CD14-positive monocyte (primary cell): ENCODE measurements at places on chromosomes 1 and 21. TPM values are rescaled to one million over a fixed set of nuclear protein-coding genes. Genes with fewer than 3 reads are reported as not detected.

The KCNA2 gene
- not detected in 2 replicates for polyA plus RNA-seq

The MROH7 gene
- polyA plus RNA-seq = 0.67 and 1.1 TPM in 2 replicates

The C1orf87 gene
- not detected in 2 replicates for polyA plus RNA-seq

The TCHH gene
- not detected for polyA plus RNA-seq

The FAM167B gene
- 0.13 TPM in 1 of 2 replicates, not detected in the other for polyA plus RNA-seq

The TP73 gene
- 0.15 and 0.21 TPM in 2 replicates for polyA plus RNA-seq

DNA sequence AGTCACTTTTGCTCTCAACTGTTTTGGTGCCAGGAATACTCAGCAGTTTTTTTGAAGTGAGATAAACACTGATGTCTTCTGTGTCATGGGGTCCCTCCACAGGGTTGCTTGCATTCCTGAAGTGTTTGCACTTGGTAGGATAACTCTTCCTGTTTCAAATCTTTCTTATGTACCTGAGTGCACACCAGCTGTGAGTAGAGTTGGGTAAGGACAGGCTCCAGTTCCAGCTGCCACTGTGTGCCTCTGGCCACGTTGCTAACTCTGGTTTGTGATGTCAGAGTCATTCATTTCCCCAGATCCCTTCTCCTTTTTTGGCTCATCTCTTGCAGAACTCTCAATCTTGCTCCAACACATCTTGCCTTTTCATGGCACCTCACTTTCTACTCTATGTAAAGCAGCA is 356.3 kb upstream of the B3GALT2 start:
- peak; percentile 33 for DNase-seq

DNA sequence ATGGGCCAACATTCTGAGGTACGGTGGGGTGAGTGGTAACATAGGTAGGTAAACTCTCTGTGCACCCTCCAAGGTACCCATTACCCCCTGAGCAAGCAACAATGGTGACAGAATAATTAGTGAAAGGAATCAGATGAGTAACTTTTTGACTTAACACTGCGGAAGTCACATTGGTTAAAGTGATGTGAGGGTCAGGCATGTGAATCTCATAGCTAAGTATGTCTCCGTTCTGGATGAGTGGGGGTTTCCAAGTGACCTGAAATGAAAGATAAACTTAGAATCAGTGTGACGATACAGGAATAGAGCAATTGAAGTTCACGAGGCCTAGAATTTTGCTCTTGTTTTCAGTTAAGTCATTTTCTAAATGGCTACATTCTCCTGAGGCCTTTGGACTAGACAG is 311.7 kb downstream of the KCTD3 start:
- no peak for DNase-seq

DNA sequence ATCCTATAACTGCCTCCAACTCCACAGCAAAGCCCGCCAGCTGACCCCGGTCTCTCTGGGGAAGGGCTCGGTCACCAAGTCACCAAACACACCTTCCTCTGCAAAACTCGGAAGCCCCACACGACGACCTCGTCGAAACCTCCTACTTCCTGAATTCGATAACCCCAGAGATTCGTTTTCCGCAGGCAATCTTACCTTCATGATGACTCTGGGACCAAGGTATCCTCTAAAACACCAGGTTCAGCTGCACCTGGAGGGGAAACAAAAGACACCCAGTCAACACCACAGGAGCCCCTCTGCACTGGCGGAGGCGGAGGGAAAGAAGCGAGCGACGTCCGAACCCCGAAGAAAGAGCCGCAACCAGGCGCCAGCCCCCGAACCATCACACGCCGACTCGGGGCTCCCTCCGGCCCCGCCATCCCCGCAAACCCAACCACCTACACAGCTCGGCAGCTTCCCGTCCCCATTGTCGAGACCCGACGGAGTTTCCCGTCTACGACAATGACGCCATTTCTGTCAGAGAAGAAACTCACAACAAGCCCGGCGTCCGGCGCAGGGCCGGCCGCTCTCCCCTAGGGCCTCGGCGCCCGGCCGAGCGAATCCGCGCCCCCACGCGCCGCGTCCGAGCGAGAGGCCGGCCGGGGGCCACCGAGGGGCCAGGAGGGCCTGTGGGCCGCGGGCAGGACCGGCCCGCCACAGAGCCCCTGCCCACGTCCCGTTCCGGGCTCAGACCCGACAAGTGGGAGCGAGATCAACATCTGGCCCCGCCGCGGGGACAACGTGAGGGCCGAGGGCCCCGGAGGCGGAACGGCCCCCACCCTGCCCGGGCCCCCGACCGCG is 1.0 kb downstream of the ARID4B start:
- peak; percentile 42 for DNase-seq

- no peak for DNase-seq
These were observed 13.1 kb downstream of the ZP4 start for GRCh38 chr1:237877631-237878030.

DNA sequence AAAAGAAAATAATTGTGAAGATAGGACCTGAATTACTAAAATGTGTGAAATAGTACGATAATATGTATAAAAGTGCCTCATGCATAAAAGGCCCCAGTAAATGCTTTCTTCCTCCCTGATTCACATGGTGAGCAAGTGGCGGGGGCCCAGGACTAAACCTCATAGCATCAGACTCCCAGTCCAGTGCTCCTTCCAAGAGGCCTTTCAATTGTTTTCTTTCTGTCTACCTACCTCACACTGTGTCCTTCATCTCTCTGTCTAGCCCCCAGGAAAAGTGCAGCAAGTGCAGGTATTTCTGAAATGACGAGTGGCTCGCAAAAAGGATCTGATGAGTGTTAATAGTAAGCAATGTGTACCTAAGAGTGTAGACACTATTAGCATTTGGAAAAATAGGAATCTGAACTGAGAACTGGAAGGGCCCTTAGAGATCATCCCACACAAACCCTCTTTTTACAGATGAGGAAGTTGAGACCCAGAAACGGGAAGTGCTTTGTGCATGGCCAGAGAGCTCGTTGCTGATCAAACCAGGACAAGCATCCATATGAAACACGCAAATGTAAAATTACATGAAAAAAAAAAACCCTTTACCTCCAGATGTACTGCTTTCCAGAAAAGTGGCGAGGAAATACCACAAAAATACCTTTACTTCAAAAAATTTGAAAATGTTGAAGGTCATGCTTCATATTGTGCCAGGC is 118.2 kb upstream of the HOOK1 start:
- peak; percentile 70 for DNase-seq

GRCh38 chr1:16241221-16241708 is 4.3 kb upstream of the CPLANE2 start:
- DNase-seq = no peak

DNA sequence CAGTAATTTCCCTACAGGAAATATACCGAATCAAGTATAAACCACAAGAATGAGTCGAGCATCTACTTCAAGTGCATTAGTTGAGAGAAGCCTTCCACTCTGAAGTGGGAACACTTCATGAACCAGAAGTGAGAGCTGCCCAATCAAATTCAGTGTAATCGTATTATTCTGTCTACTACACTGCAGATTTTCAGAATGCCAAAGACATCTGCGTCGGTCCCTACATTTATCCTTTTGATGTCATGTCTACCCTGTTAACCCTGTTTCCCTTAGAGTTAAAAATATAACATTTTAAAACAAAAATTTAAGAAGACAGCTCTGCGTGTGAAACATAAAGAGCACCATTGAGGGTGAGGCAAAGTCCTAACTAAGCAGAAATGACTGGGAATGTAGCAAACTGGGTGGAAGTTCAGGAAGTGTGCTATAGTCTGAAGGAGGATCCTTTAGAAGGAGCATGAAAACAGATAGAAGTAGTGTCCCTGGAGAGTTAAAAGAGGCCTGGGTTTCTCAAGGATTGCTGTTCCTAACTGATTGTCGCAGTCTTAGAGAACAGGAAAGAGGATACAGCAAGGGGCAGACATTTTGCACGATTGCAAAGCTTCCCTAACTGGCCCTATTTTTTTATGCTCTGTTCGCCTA is 291.2 kb downstream of the PTPRC start:
- peak; percentile 84 for DNase-seq

- no peak for DNase-seq
These were observed 2.0 kb upstream of the KRTAP19-1 start for GRCh38 chr21:30482130-30482529.

DNA sequence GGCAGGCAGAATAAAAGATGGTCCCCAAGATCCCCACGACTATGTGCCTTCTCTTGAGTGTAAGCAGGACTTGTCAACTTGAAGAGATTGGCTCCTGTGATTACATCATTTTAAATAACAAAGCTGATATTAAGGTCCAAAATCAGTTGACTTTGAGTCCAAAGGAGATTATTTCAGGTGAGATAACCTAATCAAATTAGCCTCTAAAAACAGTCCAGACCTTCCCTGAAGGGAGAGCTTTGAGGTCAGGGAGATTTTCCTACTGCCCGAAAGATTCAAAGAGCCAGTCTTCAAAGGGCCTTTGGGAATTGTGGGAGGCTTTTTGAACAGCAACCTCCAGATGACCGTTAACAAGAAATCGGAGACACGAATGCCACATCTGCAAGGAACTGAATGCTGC is 51.5 kb upstream of the NCAM2 start:
- DNase-seq = no peak

- no peak for DNase-seq
These were observed 88.8 kb upstream of the PDE4B start for GRCh38 chr1:65703853-65704252.

DNA sequence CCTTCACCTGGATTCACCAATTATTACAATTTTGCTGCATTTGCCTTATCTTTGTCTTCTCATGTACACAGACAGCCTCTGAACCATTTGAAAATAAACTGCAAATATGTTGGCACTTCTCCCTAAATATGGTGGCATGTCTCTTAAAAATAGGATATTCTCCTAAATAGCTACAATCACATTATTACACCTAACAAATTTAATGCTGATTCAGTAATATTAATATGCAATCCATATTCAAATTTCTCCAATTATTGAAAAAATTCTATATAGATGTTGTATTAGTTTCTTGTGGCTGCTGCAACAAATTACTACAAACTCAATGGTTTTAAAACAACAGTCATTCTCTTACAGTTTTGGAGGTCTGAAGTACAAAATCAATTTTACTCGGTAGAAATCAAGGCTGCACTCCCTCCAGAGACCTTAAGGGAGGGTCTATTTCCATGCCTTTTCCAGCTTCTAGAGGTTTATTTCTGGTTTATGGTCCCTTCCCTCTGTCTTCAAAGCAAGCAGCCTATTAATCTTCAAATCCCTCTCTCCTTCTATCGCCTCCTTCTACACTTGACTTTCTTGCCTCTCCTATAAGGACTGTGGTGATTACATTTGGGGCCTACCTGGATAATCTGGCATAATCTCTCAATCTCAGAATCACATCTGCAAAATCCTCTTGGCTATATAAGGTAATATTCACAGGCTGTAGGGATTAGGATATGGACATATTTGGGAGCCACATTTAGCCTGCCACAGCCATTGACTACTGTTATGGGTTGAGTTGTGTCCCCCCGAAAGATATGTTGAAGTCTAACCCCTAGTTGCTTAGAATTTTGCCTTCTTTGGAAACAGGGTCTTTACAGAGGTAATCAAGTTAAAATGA is 52.5 kb upstream of the BOLA1 start:
- no peak for DNase-seq

DNA sequence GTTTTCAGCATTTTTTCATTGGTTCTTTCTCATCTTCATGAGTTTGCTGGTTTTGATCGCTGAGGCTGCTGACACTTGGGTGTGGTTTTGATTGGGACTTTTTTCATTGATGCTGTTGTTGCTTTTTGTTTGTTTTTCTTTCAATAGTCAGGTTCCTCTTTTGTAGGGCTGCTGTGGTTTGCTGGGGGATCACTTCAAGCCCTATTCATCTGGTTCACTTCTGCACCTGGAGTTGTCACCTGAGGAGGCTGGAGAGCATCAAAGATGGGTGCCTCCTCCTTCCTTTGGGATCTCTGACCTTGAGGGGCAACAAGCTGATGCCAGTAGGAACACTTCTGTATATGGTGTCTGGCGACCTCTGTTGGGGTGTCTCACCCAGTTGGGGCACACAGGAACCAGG is 1279.9 kb upstream of the TMPRSS15 start:
- no peak for DNase-seq

- DNase-seq = no peak
These were observed 35.7 kb downstream of the TOR1AIP1 start for GRCh38 chr1:179917601-179918429.

- no peak for DNase-seq
These were observed 131.2 kb downstream of the RHOU start for GRCh38 chr1:228866468-228866867.

GRCh38 chr21:34559089-34559631 is 47.1 kb upstream of the KCNE1 start:
- no peak for DNase-seq
